Fibroblast of skin of abdomen (primary cell): ENCODE measurements at places on chromosomes 2 and 18.

GRCh38 chr18:12462242-12462641, 54.5 kb downstream of the PRELID3A start:
- no peak for DNase-seq

GRCh38 chr2:12507295-12507694, 209.4 kb upstream of the TRIB2 start:
- peak; percentile 82 for DNase-seq

DNA sequence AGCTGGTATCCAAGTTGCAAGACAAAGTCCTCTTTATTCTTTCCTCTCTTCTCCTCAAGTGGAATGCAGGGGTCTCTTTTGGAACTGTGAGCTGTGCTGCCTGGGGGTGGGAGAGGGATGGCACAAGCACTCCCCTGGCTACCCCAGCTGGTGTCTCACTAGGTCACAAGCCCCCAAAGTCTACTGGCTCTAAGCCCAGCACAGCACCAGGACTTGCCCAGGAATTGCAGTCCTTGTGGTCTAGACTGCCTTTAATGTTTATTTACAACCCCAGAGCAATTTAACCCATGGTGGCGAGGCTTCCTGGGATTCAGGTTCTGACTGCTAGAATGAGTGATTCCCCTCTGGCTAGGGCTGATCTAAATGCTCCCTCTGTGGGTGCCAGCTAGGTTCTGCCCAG, 199.0 kb upstream of the STK17B start:
- no peak for DNase-seq

DNA sequence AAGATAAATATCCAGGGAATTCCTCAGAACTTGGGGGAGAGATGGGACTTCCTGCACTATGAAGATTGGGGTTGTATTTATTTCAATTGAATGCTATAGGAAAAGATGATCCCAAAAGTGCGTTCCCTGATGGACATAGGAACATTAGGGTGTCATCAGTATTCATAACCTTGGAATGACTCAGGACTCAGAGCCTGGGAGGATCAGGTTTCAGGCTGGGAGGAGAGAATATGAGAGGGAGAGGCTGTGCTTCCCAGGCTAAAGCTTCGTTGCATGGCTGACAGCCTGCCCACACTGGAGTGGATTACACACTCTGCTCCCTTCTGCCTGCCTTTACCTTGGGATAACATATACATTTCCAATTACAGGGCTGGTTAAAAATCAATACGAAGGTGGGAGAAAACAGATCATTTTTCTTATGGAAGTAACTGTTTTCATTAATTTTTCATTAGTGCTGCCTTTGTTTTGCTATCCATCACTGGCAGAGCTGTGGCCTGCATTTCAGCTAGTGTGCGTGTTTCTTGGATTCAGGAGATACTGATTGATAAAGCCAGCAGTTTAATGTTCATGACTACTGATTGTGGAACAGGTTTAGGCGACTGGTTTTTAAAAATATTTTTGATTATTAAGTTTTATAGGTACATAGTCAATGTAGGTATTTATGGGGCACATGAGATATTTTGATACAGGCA, 118.7 kb downstream of the KCTD1 start:
- peak; percentile 87 for DNase-seq

GRCh38 chr2:231810905-231811304, 24.7 kb downstream of the COPS7B start:
- peak; percentile 67 for DNase-seq

GRCh38 chr2:207231106-207231865, 65.5 kb upstream of the KLF7 start:
- peak; percentile 43 for DNase-seq

GRCh38 chr2:19706332-19706731, 195.5 kb downstream of the TTC32 start:
- no peak for DNase-seq

- no peak for DNase-seq
These were observed 231.9 kb upstream of the MMADHC start for GRCh38 chr2:149819356-149819957.

DNA sequence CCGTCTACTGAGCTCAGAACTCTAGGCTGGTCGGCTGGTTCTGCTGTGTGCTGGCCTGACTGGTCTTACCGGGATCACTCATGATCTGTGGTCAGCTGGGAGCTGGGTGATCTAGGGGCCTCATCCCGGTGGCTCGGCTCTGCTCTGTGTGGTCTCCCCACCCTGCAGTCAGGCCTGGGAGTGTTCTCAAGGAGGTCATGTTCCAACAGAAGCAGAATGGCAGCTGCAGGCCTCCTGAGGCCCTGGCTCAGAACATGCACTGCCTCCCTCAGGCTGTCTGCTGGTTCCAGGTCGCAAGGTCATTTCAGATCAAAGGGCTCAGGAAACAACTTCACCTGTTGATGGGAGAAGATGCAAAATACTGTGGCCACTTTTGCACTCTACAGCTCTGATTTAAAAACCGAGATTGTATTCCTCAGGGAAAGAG, 81.1 kb upstream of the RFX8 start:
- DNase-seq, result no peak

GRCh38 chr18:58754544-58755068, 83.3 kb downstream of the MALT1 start:
- DNase-seq, result no peak

DNA sequence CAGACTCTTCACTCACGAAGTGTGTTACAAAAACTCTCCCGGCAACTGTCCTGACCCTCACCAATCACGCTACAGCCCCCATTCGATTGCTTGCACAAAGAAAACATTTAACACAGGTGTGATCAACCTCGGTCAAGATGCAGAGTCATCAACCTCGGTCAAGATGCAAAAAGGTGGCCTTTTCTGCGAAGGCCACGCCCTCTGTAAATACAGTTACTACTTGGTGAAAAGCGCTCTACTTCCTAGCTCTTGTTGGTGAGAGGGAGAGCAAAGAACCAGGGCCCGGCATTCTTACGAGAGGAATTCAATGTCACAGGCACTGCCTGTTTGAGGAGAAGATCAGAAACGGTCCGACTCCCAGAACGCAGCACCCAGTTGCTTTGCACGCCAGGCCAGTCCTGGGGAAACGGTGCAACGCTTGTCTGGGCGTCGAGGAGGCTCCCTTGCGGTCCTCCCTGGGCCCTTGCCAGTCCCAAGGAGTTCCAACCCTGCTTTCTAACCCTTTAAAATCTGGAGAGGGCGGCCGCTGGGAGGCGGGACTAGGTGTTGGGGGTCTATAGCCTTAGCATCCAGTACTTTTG, 1.9 kb downstream of the PIEZO2 start:
- DNase-seq, result no peak

DNA sequence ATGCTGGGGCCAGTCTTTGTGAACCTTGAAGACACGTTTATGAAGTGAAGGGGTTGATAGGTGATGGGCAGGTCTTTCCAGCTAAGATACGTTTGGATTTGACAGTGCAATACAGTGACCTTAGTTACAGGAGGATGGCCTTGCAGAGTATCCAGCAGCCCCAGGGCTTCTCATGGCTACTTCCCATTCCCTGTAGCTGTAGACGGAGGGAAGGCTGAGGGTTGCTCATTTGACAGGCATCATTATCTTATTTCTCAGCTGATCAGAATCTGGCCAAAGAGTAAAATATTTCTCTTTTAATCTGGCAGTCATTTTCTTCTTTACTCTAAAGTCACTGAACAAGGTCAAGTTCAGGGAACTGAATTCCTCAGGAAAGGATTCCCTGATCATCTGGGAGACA, 85.1 kb upstream of the RMDN2 start:
- DNase-seq, result no peak
